ENCODE measurements at places on chromosomes 2 and 18.
A peak's percentile ranks its signal among the peaks of the same experiment; 100 is the strongest.

GRCh38 chr2:36335597-36335996 is 20.0 kb upstream of the CRIM1 start:
- no peak for DNase-seq

DNA sequence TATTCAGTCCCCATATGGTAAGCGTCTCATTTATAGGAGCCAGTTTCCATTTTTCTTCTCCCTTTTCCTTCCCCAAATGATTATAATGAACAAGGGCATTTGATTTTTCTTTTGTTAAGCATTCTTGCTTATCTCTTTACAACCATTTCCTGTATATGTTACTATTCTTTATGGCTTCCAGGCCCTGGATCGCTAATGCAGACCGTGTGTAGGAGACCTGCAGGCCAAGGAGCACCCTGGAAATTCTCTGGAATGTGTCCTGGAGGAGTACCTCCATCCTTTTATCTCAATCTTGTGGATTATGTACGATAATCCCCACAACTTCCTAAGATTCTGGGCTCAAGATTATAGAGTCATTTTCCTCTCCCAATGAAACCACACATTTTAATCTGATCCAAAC is 439.6 kb upstream of the MMADHC start:
- DNase-seq, result no peak

- DNase-seq, result no peak
These were observed 91.6 kb upstream of the SMAD2 start for GRCh38 chr18:48022021-48022420.

DNA sequence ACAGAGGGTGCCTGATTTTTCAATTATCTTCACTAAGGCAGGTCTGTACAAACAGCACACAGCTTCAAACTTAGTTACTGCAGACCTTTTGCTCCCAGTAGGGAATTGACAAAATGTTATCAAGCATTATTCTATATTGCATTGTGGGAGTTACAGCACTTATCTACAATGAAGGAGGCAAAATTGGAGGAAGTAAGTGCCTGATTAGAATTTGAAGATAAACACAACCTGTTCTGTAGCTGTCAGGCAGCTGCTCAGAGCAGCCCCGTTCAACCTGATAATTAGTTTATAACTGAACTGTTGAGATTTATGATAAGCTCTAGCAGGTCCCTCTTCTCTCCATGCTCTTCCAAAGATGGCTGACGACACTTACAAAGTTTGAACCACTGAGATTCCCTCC is 364.4 kb upstream of the CYRIA start:
- DNase-seq, result peak; percentile 40

DNA sequence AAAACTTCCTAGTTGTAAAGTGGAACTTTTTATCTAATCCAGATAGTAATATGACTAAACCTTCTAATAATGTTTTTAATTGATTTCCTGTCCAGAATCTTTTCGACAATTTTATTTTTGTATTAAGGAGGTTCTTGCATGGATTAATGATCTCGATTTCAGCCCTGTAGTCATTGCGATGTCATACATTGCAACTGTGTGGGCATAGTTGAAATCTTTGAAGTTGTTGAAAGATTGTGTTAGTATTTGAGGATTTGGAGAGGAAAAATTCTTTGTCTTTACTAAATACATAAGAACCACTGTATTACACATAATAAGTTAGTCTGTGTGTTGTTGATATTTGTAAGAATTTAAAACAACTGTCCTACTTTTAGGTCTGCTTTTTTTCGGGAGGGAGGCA is 31.1 kb downstream of the ACSL3 start:
- DNase-seq, result no peak

DNA sequence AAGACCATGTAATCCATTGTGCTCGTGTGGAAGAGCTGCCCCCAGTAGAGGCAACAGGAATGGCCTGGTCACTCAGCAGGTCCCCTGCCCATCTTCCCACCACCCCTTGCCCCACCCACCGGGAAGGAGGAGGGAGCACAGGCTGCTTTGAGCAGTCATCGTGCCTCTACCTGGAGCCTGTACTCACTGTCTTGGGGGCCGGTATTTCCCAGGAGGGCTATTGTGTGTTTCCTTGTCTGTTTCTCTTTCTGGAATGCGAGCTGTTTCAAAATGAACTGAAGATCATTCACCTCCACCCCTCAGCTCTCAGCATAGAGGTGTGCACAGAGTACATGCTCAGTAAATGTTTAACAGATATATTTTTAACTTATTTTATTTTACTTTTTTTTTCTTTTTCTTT is 7.7 kb upstream of the AMMECR1L start:
- no peak for DNase-seq
